Dermis microvascular lymphatic vessel endothelial cell (primary cell): ENCODE measurements at places on chromosomes 5 and 9.

DNA sequence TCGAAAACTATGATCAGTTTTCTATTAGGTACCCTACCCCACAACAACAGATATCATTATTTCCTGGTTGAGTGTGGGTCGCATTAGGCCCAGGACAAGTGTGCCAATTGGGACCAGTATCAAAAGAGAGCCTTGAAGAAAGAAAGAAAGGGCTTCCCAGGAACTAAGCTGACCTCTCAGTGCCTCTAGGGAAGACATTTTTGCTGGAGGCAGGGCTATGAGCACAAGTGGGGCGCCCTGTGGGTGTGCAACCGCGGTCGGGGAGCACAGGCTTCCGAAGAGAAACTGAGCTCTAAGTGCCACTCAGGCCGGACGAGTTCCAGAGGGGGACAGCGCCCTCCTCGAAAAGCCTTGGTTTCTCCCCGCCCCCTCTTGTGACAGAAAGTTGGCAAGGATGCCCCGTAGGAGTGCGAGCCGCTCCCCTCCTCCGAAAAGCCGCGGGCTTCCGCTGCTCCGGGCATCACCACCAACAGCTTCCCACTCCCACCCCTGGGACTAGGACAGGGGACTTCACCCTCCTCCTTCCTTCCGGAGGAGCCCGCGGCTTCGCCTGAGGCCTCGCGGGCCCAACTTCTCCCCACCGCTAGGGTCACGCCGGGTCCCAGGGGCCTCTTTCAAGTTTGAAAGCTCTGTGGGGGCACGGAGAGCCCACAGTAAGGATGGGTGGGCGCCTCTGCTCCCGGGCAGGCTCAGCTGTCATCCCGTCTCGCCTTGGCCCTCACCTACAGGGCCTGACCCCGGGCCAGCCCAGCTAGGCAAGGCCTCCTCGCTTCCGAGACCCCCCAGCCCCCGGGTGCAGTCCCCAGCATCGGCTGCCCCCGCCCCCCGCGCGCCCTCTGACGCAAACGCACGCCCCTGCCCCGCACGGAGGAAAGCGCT, 2.0 kb downstream of the NR2F1-AS1 start:
- DNase-seq, result peak; percentile 63

GRCh38 chr5:173302546-173303155, 25.6 kb downstream of the STC2 start:
- no peak for DNase-seq

DNA sequence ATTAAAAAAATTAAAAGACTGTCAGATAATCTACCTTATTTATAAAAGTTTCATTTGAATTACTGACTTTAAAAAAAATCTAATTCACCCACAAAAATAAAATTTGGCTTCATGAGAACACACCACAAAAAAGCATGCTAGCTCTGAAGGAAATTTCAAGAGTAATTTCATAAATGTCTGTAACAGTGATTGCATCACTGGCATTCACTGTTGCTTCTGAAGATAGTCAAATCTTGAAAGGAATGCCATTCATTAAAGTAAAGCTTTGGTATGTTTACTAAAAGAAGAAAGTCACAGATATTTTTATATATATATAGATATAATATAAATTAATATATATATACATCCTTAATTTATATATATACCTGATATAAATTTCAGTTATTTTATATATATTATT, 43.4 kb downstream of the NADK2 start:
- no peak for DNase-seq

DNA sequence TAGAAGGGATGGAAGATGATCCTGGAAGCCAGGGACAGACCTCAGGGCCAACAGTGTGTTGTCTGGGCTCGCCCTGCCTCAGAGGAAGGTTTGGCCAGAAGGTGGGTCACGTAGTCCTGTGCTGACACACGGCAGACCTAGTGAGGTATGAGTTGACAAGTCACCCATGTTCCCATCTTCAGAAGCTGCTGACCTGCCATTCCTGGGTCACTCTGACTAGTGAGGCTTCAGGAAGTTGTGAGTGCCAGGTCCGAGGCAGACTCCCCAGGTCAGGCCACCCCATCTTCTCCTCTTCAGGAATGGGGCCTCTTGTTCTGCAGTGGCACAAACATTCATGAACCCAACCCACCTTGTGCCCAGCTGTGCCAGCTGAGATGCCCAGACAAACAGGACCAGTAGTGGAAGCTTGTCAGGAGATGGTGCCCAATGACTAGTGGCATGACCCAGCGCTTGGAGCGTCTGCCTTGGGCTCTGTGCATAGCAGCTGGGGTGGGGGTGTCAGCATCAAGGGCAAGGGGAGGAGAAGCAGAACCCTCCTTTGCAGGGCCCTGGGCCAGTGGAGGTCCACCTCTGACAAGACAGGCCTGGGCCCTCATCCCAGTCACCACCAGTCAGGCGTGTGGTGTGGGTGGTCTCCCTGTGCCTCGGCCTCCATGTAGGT, 16.8 kb upstream of the ANGPTL2 start:
- DNase-seq, result no peak
